Stimulated activated naive CD4-positive, alpha-beta T cell treated with Interleukin-2 at 50 U/mL for 16 hours (primary cell): ENCODE measurements at places on chromosomes 13 and 19.

DNA sequence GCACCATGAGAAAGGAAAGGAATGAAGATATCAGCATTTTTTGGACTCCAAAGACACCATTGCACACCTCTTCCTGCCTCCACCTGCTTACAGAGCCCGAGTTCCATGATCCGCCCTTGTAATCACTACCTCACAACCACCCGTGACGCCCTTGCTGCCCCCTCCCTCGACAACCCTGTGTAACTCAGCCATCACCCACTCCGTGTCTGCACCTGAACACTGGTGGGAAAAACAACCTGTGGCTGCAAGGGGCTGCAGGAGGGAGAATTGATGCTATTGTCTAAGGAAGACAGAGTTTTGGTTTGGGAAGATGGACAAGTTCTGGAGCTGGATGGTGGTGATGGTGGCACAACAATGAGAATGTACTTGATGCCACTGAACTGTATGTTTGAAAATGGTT is 27.0 kb downstream of the ZIC5 start:
- DNase-seq, result no peak

GRCh38 chr19:18161636-18162002 is 8.7 kb downstream of the PIK3R2 start:
- DNase-seq, result no peak

- DNase-seq, result no peak
Observed at GRCh38 chr13:111947876-111948275, 119.1 kb upstream of the SOX1 start.

GRCh38 chr13:30735872-30736175 is 481 bp downstream of the ALOX5AP start:
- no peak for DNase-seq

- DNase-seq, result no peak
Observed at GRCh38 chr13:102128216-102128810, 273.5 kb downstream of the FGF14 start.

DNA sequence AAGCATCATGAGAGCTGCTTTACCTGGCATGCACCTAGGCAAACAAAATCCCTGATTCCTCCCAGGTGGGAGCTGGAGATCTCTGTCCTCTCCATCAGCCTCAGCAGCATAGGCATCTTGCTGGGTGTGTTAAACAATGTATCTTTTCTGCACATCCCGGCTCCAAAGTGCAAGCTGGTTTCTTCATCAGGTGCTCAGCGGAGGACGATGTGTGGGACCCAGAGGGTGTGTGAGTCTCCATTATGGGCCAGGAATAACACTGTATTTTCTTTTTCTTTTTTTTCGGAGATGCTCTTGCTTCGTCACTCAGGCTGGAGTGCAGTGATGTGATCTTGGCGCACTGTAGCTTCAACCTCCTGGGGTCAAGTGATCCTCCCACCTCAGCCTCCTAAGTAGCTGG is 9.9 kb downstream of the CNFN start:
- no peak for DNase-seq

- no peak for DNase-seq
Observed at GRCh38 chr13:37636701-37637100, 38.1 kb upstream of the POSTN start.

DNA sequence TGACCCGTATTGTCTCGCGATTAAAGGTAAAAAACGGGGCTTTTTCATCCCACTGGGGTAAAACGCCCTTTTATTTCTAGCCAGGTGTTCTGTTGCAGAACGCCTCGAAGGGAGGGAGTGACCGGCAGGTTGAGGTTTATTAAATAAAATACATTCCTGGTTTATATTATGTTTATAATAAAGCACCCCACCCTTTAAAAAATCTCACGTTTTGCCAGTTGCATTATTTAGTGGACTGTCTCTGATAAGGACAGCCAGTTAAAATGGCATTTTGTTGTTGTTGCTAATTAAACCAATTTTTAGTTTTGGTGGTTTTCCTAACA is 25.1 kb upstream of the ZNF850 start:
- no peak for DNase-seq

- no peak for DNase-seq
Observed at GRCh38 chr19:47613165-47614020, 4.5 kb downstream of the BICRA start.

- DNase-seq, result no peak
Observed at GRCh38 chr19:46404055-46404752, 9.2 kb downstream of the CCDC8 start.

GRCh38 chr13:69410761-69411160 is 696.9 kb upstream of the ATXN8OS start:
- DNase-seq, result no peak

- DNase-seq, result no peak
Observed at GRCh38 chr13:26579580-26579979, 22.1 kb downstream of the WASF3 start.

GRCh38 chr19:372306-372890 is 27.8 kb upstream of the MIER2 start:
- DNase-seq, result no peak

GRCh38 chr19:34229721-34230120 is 24.6 kb upstream of the GARRE1 start:
- no peak for DNase-seq

GRCh38 chr19:38693380-38694223 is 46.2 kb downstream of the ACTN4 start:
- DNase-seq, result peak; percentile 33

- DNase-seq, result no peak
Observed at GRCh38 chr19:12797141-12797587, 4.4 kb downstream of the PRDX2 start.

DNA sequence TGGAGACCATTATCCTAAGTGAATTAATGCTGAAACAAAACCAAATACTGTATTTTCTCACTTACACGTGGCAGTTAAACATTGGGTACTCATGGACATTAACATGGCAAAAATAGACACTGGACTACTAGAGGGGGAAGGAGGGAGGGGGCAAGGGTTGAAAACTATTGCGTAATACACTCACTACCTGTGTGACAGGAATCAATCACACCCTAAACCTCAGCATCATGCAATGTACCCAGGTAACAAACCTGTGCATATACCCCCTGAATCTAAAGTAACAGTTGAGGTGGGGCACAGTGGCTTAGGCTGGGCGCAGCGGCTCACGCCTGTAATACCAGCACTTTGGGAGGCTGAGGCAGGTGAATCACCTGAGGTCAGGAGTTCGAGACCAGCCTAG is 207.0 kb downstream of the TDRD3 start:
- DNase-seq, result no peak

GRCh38 chr13:113882267-113882630 is 18.4 kb upstream of the GAS6 start:
- DNase-seq, result no peak

- no peak for DNase-seq
Observed at GRCh38 chr19:18049385-18049784, 37.3 kb downstream of the IL12RB1 start.

- DNase-seq, result no peak
Observed at GRCh38 chr19:56170261-56170660, 5.5 kb upstream of the GALP start.

DNA sequence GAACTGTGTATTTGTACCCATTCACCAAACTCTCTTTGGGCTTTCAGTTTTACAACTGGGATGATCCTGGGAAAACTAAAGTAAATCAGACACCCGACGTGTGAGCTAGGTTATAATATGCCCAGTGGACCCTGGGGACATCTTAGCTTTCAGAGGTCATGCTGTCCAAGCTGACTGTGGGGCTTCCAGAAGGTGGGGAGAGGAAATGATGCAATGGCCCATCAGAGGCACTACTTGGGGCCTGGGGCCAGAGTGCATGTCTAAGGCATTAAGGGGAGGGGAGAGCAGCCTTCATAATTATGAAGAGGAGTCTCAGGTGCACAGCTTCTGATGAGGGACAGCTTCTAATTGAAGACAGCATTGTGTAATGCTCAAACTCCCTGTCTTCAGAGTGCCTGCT is 30.9 kb downstream of the ALOX5AP start:
- no peak for DNase-seq

DNA sequence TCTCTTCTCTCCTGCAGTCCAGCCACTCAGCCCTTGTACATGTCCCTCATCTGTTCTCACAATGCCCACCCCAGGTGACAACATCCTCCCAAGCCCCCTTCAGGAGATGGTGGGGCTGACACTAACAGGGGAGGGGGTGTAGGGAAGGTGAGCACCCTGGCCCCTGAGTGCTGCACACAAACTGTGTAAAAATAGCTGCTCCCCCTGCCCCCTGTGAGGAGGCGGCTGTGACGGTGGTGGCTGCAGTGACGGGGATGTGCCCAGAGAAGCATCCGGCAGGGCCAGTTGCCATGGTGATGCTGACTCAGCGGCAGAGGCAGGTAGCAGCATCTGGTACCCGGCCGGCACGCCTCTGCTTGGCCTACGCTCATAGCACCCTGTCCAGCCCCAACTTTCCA is 13.0 kb upstream of the JUND start:
- peak; percentile 91 for DNase-seq

DNA sequence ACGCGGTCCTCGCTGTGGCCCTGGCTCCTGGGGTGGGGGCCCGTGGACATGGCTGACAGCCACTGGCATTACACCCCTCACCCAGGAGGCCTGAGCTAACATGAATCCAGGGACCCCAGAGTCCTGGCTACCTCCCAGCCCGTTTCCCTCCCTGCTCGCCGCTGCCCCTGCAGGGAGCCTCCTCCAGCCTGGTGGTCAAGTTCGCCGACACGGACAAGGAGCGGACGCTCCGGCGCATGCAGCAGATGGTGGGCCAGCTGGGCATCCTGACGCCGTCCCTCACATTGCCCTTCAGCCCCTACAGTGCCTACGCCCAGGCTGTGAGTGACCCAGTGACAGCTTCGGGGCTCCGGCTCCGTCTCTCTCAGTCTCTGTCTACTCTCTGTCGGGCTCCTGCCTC is 56.6 kb downstream of the CELF5 start:
- DNase-seq, result no peak

DNA sequence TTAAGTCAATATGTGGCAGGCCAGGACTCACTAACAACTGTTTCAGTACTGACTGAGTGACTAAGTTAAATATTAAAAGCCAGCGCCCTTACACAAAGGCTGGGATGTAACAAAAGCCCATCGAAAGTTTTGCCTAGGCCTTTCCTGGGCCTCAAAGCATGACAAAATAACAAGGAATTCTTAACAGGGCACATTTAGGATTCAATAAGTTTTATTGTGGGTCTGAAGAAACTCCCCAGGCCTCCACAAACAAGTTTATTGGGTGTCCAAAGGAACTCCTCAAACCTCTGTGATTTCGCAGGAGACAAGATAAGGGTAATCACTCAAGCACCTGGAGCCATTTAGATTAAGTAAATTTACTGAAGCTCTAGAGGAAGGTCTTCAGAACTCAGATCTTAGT is 130.7 kb upstream of the SGCG start:
- DNase-seq, result no peak

GRCh38 chr13:34944751-34945150 is 2.7 kb downstream of the NBEA start:
- no peak for DNase-seq

DNA sequence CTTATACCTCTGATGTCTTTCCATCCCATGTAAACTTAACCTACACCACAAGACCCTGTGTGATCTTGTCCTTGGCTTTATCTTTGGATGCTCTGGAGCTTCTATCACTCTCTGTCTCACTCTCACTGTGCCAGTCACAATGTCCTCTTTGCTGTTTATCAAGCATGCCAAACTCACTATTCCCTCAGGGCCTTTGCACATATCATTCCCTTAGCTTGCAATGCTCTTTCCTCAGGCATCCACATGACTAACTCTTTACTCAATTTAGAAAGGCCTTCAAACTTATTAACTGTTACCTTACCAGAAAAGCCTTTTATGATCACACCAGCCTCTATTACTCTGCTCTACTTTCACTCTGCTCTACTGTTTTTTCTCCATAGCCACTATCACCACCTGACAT is 354.1 kb downstream of the RFC3 start:
- no peak for DNase-seq

- no peak for DNase-seq
Observed at GRCh38 chr19:5696196-5697021, 6.3 kb downstream of the RPL36 start.

- no peak for DNase-seq
Observed at GRCh38 chr13:76887076-76887563, 915 bp upstream of the KCTD12 start.

DNA sequence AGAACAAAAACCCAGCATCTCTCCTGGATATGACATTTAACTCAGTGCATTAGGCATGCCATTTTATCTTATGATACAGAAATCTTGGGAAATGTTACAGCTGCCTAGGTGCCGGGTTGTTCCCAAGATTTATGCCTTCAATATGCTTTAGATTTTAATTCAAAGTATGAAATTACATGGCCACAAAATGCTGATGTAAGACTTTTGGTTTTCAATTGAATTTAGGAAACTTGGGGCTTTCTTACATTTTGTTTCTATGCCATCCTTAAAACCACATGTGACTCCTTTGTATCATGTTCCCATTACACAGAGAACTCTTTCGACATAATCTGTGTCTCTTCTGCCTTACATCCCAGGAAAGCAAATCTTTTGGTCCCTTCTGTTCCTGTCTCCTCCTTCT is 83.9 kb downstream of the CCNA1 start:
- DNase-seq, result no peak

- peak; percentile 55 for DNase-seq
Observed at GRCh38 chr19:49894879-49895565, 1.7 kb downstream of the IL4I1 start.

DNA sequence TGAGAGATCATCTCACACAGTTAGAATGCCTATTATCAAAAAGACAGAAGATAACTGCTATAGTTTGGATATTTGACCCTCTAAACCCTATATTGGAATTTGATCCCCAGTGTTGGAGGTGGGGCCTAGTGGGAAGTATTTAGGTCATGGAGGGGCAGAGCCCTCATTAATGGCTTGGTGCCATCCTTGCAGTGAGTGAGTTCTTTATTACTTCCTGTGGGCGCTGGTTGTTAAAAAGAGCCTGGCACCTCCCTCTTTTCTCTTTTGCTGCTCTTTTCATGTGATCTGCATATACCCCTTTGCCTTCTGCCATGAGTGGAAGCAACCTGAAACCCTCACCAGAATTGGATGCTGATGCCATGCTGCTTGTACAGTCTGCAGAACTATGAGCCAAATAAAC is 66.8 kb downstream of the TDRD3 start:
- no peak for DNase-seq

GRCh38 chr19:41955521-41955920 is 3.6 kb downstream of the RABAC1 start:
- DNase-seq, result no peak

GRCh38 chr13:75506018-75506417 is 24.0 kb upstream of the TBC1D4 start:
- no peak for DNase-seq
